ENCODE measurements at places on chromosomes 6 and 20.

DNA sequence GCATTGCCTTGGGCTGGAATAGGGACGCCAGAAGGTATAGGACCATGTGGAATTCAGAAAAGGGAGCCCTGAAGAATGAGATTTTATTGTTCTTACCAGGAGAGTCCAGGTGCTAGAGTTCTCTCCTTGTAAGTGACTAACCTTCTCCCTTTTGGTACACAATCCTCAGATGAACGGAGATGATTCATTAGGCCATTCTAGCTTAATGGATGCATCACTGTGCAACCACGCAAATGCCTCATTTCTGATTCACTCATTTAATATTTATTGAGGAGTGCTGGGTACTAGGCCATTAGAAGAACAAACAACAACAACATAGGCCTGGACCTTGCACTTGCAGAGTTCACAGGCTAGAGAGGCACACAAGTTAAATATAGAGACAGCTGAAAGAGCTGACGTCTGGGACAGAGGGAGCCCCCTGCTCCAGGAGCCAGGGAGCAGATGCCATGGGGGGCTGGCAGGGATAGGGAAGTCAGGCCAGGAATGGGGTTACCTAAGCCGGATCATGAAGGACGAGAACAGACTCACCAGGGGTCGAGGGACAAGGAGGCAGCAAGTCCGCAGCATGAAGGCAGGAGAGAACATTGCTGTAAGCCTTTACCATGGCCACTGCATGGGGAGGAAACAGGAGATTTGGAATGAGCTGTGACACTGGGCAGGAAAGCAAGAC lies 179.5 kb upstream of the AKAP12 start:
- DNase-seq: no peak

GRCh38 chr6:54970337-54970736 lies 123.8 kb downstream of the FAM83B start:
- no peak for DNase-seq

DNA sequence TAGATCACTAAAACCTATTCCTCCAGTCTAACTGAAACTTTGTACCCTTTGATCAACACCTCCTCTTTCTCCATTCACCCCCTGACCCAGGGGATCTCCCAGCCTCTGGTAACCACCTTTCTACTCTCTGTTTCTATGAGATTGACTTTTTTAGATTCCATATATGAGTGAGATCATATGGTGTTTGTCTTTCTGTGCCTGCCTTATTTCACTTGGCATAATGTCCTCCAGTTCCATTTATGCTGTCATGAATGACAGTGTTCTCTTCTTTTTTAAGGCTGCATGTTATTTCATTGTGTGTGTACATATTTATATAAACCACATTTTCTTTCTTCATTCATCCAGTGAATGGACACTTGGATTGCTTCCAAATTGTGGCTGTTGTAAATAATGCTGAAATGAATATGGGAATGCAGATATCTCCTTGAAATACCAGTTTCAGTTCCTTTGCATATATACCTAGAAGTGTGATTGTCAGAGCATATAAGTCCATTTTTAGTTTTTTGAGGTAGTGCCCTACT lies 57.7 kb downstream of the DHX35 start:
- DNase-seq: no peak

- DNase-seq: no peak
These were observed 130.5 kb upstream of the DTNBP1 start for GRCh38 chr6:15793288-15793687.

DNA sequence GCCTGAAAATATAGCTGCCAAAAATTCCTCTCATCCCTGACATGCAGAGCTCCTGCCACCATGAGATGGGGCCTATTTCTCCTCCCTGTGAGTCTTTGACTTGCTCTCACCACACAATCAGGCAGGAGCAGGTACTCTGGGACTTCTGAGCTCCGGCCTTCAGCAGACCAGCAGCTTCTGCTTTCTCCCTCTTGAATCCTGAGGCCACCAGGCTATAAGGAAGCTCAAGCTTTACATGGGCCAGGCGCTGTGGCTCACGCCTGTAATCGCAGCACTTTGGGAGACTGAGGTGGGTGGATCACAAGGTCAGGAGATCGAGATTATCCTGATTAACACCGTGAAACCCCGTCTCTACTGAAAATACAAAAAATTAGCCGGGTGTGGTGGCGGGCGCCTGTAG lies 238.7 kb upstream of the RREB1 start:
- no peak for DNase-seq

GRCh38 chr6:83958241-83958685 lies 75.3 kb upstream of the MRAP2 start:
- no peak for DNase-seq

- DNase-seq: no peak
These were observed 79.7 kb downstream of the OGFRL1 start for GRCh38 chr6:71368284-71368683.

DNA sequence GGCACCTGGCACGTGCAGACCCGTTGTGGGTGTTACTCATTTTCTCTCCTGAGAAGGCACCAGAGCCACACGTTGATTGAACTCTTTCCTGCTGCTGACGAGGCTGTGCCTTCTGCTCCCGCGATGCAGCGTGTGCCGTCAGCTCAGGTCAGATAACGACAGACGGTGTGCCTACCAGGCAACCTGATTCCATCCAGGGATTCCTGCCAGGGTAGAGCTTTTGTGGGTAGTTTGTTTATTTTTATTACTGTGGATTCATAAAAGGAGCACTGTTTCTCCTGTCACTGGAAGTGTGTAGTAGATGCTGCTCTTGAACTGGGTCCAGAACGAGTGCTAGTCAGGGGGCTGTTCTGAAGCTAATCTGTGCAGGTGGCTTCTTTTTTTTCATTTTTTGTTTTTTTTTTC lies 20.7 kb downstream of the PRPF6 start:
- no peak for DNase-seq

DNA sequence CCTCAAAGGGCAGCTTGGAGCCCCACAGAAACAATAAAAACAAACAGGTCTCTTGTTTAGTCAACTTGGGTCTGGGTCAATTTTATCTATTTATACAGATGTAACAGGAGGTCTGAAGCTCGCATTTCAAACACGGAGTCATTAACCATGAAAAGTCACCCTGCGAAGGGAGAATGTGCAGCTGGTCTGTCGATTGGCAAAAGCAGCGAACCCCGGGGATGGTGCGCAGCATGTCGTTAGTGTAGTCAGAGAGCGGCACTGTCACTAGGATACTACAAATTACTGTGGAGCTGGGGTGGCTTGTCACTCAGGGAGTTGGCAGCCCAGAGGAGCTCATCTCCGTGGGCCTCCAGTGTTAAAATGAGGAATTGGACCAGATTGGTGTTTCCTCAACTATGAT lies 190.4 kb upstream of the ARG1 start:
- no peak for DNase-seq

- DNase-seq: no peak
These were observed 129.4 kb upstream of the NAA20 start for GRCh38 chr20:19887556-19888268.

DNA sequence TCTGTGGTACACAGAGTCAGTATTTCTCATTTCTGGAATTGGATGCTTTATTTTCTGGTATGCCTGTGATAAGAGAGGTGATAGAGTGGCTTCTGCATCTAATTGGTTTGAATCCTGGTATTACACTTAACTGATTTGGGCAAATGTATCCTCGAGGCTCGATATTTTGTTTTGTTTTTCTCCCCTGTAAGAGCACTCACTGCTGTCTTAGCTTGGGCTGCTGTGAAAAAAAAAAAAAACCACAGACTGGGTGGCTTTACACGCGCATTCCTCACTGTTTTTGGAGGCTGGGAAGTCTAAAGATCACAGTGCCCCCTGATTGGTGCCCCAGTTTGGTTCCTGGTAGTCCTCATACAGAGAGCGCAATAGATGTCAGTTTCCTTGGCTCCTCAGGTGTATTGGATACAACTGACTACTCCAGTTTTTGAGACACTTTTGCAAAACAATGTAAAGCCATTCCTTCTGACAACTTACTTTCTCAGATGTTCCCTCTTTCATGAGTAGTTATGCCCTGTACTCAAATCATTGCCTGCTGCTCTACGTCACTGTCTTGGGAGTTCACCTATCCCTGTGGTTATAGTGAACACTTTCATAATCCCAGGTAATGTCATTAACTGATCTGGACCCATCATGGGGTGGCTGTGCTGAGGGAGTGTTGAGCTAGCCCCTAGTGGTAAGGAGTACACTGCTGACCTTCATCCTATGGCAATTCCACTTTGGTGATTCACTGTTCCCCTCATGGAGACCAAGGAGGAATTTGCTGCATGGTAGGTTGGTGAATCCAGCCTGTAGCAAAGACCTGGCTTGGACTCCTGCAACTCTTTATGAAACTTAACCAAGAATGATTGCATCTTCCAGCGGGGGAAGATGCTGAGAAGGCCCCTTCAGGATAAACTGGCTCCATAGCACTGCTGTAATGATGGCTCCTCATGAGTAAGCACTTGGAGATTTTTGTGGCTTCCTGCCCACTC lies 3.5 kb upstream of the ACAT2 start:
- peak; percentile 38 for DNase-seq

DNA sequence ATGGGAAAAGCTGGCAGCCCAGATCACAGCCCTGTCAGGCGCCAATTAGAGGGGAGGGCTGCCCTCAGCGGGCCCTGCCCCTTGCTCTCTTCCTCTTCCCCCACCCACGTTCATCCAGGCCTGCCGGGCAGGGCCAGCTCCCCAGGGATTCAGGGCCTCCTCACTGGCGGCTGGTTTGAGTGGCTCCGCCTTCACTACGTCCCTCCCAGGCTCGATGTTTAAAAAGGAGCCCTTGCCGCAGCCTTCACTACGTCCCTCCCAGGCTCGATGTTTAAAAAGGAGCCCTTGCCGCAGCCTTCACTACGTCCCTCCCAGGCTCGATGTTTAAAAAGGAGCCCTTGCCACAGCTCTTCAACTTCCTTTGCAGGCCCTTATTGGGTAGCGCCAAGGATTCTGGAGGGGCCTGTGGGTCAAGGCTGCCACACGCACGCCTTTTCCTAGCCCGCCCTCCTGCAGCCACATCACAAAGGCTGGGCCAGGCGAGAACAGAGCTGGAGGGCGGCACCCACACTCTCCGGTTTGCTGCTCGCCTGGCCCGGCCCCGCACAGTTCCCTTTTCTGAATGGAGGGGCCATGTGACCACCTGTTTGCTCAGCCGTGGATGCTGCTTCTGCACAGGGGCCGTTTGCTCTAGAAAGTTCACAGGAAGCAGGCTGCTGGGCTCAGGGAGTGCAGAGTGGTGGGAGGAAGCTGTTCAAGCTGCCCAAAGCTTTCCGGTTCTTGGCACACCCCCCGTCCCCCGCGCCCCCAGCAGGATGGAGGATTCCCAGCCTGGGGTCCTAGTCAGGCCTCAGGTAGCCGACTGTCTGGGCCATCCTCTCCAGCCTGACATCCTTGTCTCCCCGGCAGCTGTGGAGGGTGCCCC lies 1.6 kb downstream of the SLC17A9 start:
- DNase-seq: peak; percentile 89

DNA sequence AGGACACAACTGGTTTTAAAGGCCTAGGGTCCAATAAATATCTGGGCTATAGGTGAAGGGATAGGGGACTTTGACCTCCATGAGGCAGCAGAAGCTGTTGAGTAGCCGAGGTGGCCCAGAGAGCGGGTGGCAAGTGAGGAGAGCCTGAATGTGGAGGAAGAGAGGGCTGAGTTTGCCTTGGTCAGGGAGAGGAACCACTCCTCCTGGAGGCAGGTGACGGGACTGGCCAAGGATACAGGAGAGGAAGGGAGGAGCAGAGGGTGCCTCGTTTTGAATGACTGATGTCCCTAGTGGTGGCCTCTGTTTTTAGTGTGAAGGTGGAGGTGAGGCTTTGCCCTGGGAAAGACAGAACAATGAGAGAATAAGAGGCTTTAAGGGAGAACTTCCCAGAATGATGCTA lies 19.1 kb upstream of the AAR2 start:
- peak; percentile 91 for DNase-seq

DNA sequence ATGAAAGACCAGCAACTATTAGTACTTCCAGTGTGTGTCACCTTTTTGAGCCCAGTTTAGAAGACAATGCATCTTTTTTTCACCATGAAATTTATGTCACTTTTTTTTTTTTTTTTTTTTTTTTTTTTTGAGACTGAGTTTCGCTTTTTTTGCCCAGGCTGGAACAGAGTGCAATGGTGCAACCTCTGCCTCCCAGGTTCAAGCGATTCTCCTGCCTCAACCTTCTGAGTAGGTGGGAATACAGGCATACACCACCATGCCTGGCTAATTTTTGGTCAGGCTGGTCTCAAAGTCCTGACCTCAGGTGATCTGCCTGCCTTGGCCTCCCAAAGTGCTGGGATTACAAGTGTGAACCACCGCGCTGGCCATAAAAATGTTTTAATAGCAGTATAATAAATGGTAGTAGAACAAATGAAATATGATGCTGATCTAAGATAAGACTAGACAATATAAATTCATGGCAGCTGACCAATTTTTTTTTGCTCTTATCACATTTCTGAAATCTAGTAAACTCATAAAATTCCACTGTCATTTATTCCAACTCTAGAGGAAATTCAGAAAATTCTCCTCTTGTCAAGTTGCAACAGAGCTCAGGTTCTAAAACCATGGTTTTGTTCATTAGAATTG lies 21.3 kb downstream of the NHSL1 start:
- DNase-seq: no peak

GRCh38 chr20:63572071-63572787 lies 1.8 kb downstream of the HELZ2 start:
- DNase-seq: no peak

- DNase-seq: no peak
These were observed 7.6 kb downstream of the ZNF451 start for GRCh38 chr6:57097596-57097995.

DNA sequence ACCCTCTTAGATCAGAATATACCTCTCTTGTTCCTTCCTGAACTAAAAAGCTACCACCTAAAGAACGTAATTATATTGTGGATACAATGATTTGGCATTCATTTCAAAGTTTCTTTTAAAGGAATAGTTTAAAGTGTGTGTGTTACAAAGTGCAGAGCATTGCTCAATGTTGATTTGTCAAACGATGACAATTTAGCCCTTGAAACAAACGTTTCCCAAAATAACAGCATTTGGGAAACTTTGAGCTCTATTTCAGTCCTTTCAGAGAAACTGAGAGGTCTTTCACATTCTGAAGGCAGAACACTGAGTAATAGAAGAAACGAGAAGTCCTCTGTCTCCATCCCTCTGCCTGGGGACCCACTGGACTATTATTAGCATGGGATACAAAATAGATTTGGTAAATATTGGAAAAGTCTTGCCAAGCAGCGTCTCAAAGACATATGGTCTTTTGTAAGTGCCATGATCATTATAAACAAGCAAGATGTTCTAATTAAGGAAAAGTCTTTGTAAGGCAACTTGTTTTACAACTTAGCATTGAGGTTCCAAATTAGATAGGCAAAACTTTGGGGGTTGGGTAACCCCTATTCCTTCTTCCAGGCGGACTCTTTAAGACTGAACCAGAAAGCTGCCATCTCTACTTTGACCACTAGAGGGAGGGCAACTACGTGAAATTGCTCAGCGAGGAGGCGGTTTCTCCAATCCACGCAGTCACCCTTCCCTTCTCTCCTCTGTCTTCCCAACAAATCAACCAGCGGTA lies 208.8 kb downstream of the RNF144B start:
- DNase-seq: peak; percentile 55

GRCh38 chr6:156406099-156406498 lies 371.1 kb upstream of the ARID1B start:
- no peak for DNase-seq

DNA sequence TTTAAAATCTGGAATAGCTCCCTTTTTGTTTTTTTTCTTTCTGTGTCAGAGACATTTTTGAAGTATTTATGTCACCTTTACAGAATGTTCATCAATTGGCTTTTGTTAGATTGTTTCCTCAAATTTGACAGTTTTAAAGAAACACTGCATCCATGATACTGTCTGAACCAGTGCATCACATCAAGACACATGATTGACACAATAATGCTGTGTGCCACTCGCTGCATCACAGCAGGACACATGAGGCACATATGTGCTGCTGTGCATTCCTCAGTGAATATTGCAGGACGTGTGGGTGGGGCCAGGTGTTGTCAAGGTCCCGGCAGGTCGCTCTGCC lies 37.4 kb downstream of the ERMARD start:
- DNase-seq: no peak

GRCh38 chr20:32537657-32538525 lies 47.2 kb downstream of the NOL4L start:
- peak; percentile 90 for DNase-seq
